Colonic mucosa (tissue), 4 donors: ENCODE measurements at places on chromosomes 5 and 9. TPM values are rescaled to one million over a fixed set of nuclear protein-coding genes. Genes with fewer than 3 reads are reported as not detected.

GRCh38 chr9:114246558-114246957, 76.3 kb upstream of the ORM1 start:
- DNase-seq = no peak

DNA sequence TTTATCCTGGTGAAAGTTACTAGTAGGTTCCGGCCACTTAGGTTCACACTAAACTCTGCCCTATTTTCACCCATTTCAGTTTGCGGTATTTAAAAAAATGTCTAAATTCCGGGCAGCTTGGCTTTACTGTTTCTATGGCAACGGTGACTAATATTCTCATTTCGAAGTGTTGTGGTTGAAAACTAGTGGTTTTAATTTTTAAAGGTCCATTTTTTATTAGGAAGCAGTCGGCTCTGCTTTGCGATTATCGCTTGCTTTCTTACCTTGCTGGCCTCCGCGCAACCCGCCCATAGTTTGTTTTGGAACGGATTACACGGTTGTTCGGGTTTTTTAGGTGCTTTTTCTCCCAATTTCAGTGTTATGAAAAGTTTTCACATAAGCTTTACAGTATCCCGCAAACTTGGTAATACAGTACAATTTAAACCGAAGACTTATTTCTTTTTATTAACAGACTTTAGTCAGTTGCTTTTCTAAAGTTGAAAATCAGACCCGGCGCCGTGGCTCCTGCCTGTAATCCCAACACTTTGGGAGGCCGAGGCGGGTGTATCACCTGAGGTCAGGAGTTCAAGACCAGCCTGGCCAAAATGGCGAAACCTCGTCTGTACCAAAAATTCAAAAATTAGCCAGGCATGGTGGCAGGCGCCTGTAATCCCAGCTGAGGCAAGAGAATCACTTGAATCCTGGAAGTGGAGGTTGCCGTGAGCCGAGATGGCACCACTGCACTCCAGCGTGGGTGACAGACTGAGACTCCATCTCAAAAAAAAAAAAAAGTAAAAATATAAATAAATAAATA, 1.6 kb downstream of the KDM4C start:
- DNase-seq = peak; percentile 37

Gene TEX48
- total RNA-seq = not detected

Gene CDO1
- 0.58 TPM for total RNA-seq

Gene BHMT2
- total RNA-seq = 0.90 TPM

Gene TARS1
- total RNA-seq = 187 TPM
